Muscle of back (tissue), 13 donors: ENCODE measurements at places on chromosomes 4 and X.

GRCh38 chr4:40987151-40987550 lies 227.2 kb downstream of the APBB2 start:
- DNase-seq = no peak

GRCh38 chr4:176792326-176793059 lies at the start of gene VEGFC:
Gene VEGFC (minus strand): TSS chr4:176792922. CDS start chr4:176792311, 611 bp downstream.
- peak; percentile 49 for DNase-seq

GRCh38 chr4:6019316-6020263 lies 1.4 kb upstream of the C4orf50 start:
- DNase-seq = peak; percentile 47

DNA sequence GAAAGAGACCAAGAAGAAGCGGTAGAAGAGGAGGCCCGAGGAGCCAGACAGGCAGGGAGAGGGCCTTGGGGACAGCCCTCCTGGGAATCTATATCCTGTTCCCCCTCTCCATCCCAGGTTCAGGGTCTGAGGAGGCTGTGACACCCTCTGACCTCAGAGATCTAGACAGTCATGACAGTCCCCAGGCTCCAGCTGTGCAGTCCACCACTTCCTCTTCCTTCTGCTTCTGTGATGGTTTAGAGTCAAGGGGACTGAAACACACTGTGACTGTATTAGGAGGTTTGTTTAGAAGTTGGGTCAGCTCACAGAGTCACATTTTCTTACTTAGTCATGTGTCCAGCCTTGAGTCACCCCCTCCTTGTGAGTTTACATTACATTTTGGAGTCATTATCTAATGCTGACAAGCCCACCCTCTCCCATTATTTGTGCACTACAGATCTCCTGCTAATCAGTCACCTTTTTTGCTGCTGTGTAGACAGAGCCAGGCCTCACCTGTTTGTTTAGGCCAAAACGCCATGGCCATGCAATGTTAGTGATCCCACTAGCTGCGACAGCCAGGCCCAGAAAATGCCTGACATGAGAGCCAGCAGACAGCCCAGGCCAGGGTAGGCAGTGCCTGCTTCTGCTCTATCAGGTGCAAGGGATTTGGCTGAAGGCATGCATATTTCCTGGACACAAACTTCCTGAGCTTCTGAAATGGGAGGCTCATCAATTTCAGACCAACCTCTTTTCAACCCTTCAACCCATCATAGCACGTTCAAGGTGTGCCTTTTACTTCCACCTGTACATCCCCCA lies 26.0 kb downstream of the MANBA start:
- peak; percentile 3 for DNase-seq

DNA sequence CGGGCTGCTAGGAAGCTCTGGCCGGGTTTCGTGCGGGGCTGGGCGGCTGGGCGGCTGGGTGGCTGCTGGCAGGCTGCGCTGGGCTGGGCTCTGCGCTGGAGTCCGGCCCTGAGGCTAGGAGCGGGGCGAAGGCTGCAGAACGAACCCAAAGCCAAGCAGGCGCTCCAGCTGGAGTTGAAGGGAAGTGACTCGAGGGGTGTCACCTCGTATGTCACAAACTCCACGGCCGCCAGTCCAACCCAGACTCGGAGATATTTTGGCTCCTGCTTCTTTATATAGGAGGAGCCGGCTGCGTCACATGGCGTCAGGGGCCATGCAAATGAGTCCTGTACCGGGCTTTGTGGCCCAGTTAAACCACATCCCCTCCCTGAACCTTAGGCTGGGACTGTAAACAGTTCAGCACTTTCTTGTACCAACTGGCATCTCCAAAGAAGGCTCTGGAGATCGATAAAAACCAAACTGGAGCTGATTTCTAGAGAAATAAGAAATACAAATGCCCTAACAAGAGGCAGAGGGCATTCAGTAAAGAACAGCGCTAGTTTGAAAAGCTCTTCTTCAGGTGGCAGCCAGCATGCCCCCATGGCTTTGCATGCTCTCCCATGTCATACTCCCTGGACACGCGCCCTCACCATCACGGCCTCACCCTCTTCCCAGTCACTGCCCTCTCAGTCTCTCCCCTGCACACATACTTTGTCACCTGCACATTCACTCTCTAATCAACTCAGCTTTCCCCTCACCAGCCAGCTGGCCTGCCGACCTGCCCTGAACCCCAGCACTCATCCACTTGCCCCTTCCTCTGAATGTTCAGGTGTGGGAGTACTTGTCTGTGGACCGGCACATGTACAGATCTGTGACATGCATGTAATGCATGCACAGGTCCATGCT lies 58.5 kb downstream of the TSC22D3 start:
- DNase-seq = peak; percentile 88

- DNase-seq = no peak
These were observed 197.0 kb downstream of the CAMK2D start for GRCh38 chr4:113564493-113564892.

DNA sequence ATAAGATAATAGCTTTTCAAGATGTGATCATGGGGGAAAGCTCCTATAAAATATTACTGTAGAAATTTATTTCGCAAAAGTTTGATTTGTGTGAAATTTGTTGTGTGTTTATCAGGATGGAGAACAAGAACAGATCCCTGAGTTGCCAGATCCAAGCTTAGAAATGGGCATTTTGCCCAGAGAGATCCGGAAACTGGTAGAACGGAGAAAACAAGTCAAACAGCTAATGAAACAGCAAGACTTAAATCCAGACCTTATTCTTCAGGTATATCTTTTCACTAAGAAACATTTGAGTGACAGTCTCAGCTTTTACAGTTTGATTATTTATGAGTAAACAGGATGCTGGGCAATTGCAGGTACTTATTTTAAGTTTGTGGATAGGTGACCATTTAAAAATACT lies 54.5 kb downstream of the POLA1 start:
- DNase-seq = no peak
